Activated CD8-positive, alpha-beta memory T cell treated with anti-CD3 and anti-CD28 coated beads, Interleukin-2, amount 50 U/mL, for 48 hours (primary cell): ENCODE measurements at places on chromosomes 1 and 21.

DNA sequence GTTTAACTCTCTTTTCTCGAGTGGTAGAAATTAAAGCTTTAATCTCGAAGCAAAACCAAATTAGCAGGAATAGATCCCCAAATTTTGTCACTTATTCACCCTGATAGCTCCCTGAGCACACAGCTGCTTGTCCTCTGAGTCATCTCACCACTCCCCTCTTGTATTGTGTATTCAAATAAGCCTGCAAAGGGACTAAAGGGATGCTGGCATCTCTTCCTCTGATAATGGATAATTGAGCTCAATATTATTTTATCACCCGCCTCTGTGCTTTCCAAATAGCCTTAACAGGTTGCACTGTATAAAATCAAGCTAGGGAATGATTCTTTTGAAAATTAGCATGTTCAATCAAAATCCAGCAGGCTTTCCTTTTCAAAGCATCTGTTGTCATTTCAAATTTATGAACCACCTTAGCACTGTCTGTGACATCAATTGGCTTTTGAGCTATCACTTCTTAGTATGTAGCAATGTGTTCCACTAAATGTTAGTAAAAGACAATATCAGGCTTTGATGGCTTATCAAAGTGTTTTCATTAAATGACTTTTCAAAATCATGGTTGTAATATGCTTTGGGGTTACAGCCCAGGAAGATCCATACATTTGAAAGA lies 561.6 kb downstream of the PLA2G4A start:
- no peak for DNase-seq

DNA sequence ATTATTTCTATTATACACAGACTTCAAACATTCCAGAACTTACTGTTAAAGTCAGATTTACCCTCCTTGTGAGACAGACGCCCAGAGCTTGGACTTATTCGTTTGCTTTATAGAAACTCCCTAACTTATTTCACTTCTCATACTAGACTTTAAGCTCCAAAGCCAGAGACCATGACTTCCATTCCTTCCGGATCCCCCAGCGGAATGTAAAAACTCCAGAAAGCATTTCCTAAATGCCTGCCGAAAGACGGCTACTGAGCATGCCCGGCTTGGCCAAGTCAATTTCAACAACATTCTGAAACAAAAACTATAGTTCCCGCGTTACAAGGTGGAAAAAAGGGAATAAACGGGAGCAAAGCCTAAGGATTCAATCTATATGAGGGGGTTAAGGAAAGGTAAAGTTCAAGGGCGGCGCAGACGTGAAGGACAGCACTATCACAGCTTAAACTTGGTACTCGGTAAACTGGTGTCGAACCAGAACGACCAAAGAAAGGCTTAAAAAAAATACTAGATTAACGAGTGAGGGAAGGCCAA lies 1.1 kb downstream of the USP48 start:
- no peak for DNase-seq

- DNase-seq: no peak
Observed at GRCh38 chr1:179930867-179931266, 23.7 kb upstream of the CEP350 start.

DNA sequence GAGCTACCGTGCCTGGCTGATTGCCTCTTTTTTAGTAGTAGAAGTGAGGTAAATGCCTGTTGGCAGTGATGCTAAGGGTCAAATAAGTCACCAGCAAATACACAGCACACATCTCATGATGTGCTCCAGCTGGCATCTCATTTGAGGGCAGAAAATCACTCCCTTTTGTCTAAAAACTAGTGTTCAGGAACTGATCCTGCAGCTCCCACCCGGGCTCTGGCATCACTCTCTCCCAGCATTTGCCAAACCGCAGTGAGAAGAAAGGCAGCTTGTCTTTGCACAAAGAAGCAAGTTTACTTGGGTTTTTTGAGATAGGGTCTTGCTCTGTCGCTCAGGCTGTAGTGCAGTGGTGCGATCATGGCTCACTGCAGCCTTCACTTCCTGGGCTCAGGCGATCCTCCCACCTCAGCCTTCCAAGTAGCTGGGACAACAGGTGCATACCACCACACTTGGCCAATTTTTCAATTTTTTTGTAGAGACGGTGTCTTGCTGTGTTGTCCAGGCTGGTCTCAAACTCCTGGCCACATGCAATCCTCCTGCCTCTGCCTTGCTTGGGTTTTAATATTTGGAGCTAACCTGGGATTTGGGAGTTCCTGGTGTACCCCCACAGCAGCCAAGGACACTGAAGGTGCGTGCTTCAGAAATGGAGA lies 4.1 kb downstream of the RBP7 start:
- DNase-seq: no peak

DNA sequence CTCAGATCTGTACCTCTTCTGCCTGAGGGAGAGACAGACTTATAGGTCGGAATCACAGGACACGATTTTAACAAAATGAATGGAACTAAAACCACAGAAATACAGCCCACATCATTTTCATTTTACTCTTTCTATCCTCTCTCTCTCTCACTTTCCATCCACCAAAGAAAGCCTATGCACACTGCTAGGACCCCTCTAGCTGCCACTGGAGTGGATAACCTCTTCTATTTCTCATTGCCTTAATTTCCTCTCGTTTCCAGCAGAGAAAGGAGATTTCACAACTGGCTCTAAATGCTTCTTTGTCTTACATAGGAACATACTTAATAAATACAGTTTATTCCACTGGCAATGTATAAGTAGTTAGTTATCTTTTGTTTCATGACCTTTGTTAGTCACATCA lies 867.8 kb upstream of the ADGRL4 start:
- DNase-seq: no peak

DNA sequence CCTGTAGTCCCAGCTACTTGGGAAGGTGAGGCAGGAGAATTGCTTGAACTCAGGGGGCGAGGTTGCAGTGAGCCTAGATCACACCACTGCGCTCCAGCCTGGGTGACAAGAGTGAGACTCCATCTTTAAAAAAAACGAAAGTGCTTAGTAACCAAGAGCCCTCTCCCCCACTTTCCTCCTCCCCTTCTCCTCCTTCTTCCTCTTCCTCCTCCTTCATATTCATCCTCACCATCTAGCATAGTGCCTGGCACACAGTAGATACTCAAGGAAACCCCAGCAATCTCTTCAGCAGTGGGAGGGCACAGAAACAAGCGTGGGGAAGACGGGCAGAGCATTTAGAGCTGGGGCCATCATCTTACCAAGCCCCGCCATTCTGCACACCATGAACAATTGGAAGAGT lies 119.4 kb upstream of the SLC45A1 start:
- DNase-seq: no peak

GRCh38 chr1:147641695-147642592 lies 28.4 kb downstream of the ACP6 start:
- no peak for DNase-seq

DNA sequence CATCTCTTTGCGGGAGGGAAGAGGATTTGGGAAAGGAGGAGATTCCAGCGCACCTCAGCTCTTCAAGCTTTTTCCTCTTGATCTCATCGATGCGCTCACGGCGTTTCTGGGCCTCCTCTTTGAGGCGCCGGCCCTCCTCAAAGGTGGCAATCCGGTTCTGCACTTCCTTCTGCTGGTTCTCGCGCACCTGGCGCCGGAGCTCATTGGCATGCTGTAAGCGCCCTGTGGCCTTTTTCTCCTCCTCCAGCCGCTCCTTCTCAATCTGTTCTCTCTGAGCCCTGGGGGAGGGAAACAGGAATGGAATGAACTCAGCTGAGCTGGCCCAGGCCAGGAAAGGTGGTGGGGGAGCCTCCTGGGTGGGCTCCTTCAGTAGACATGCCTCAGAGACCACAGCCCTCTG lies 10.4 kb upstream of the VSIG8 start:
- DNase-seq: no peak

DNA sequence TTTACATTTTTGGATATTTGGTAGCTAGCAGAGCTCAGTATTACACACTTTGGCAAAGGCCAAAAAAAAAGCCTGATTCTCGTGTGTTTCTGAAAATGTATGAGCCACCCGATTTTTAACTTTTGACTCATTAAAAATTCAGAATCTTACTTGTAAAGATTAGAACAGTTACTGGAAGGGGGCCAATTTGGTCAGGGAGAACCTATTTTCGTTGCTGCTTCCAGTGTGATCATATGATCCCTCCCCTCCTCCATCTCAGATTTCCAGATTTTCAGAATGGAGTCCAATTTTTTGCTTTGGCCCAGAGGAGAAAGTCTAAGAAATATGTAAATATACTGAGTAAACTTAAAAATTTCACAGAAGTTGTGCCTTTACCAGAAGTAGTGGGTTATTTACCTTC lies 3.2 kb upstream of the OR2AK2 start:
- DNase-seq: no peak

- DNase-seq: no peak
Observed at GRCh38 chr1:186605762-186606350, 74.4 kb downstream of the PTGS2 start.

GRCh38 chr21:27772816-27773215 lies 805.9 kb upstream of the ADAMTS5 start:
- no peak for DNase-seq

DNA sequence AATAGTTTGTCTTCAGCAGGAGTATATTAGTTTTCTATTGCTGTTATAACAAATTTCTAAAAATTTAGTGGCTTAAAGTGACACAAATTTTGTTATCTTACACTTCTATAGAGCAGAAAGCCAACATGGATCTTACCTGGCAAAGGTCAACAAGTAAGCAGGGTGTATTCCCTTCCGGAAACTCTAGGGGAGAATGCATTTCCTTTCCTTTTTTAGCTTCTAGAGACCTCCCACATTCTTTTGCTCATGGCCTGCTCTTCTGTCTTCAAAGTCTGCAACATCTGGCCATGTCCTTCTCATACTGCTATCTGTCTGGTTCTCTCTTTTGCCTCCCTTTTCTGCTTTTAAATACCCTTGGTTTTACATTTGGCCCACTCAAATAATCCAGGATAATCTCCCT lies 242.6 kb downstream of the ZNF648 start:
- no peak for DNase-seq

DNA sequence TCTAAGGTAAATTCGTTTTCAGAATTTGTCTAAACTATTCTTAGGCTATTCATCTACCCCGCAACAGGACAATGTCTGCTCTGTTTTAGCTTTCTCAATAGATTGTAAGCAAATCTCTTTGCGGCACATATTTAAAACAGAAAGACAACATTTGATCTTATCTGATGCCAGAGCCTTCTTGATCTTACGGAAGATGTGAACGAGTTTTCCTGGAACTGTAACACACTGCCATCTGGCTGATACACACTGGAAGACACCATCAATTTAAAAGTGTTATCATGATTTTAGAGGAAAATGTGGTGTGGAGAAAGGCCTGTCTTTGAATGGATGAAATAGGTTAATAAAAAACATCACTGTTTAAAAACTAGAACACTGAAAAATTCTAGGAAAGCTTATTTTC lies 36.1 kb downstream of the COA6 start:
- DNase-seq: no peak

- no peak for DNase-seq
Observed at GRCh38 chr1:229596925-229597699, 28.8 kb downstream of the TAF5L start.

GRCh38 chr1:243706563-243706962 lies 143.5 kb downstream of the AKT3 start:
- no peak for DNase-seq

DNA sequence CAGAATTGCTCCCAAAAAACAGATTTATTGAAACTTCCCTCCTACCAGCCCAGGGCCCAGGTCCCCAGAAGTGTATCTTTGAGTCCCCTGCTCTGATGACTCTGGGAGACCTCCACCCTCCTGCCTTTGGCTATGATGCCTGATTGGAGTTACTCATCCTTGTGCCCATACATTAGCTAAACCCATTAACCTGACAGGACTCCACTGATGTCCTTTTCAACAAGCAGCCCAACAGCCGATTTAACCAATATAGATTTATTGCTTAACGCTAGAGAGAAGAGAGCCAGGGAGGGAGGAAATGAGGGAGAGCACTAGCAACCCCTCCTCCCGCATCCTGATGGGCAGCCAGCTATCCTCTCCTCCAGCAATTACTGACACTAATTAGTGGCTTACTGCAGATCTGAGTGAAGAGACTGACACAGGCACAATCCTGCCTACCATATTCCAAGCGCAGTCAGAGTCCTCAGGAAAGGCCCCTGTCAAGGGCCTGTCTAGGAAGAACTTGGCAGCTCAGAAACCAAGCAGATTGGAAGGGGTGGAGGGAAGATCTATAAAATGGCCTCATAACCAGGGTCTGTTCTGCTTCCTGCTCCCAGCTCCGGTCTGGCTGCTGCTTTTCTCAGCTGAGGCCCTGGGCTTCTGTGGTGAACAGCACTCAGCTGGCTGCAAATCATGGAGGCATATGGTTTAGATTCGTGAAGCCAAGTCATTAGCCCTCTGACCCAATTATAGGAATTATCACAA lies 484.5 kb upstream of the DAB1 start:
- DNase-seq: no peak

DNA sequence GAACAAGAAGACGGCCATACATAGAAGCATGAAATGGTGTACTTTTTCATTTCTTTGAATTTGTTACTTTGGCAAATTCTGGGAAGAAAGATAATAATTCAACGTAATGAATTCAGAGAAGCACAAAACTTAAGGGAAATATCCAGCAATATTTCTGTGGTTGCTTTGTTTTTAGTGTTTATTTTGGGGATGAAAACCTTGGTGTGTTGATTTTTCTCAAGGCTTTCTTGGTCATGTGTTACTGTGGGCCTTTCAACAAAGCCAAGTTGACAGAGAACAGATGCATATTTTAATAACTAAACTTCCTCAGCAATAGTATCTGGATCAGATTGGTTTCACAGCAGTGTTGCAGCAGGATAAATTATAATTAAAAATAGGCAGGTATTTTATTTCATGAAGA lies 273.5 kb downstream of the GPR52 start:
- no peak for DNase-seq

- no peak for DNase-seq
Observed at GRCh38 chr1:44072821-44073220, 41.6 kb upstream of the SLC6A9 start.
